ENCODE measurements at places on chromosomes 5 and 9.

DNA sequence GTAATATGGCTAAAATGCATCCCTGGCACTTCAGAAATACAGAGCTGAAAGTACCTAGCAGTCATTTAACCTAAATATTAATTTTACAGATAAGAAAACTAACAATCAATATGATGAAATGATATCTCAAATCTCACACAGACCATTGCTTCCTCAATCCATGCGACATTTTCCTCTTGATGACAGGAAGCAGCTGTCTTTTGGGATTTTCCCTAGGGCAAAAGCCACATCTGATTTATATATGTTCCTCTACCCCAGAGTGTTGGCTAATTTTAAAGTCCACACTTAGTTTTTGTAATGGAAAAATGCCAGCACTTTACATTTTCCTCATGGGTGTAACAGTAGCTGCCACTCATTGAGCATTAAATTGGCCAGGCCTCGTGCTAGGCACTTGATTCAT, 47.7 kb upstream of the ITGA1 start:
- DNase-seq: no peak

DNA sequence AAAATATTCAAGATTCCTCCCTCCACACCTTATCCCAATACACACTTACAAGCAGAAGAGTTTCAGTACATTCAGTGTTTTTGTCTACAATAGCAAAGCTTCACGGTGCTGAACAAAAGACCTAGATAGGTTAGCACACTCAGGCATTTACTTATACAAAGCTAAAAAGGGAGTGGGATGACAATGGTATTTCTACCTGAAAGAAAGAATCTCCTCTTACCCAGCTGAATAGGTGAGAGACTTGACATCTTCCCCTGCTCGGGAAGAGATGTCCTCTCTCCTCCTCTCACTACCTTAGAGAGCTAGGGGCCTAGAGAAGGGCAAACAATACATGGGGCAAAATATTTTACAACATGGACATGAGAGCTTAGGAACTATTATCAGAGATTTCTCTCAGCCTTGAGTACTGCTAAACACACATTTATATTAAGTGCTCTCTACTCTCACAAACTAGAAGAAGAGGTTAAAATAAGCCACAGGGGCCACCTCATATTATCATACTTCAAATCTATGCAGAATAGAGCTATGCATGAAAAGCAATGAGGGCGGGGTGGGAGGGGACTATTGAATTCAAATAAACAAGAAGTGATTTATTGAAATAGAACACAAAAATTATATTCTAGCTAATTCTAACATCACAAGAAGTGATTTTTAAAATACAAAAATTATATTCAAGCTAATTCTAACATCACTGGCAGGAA, 38.6 kb upstream of the RNF38 start:
- DNase-seq: no peak

DNA sequence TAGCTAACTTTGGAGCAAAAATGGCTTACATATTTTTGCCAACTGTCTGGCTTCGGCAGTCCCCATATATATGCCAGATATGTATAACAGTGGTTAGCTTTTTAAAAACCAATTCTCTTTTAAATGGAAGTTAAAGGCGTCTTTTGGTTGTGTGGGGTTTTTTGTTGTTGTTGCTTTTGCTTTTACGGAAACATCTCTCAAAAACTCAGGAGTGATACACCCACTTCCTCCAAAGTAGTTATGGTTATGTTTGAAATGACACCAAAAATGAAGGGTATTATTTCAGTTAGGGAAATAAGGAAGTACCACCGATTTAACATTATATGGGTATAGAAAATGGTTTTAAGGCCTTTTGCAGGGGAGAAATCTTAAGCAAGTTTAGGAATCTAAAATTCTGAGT, 2.3 kb downstream of the CNOT8 start:
- DNase-seq: no peak

DNA sequence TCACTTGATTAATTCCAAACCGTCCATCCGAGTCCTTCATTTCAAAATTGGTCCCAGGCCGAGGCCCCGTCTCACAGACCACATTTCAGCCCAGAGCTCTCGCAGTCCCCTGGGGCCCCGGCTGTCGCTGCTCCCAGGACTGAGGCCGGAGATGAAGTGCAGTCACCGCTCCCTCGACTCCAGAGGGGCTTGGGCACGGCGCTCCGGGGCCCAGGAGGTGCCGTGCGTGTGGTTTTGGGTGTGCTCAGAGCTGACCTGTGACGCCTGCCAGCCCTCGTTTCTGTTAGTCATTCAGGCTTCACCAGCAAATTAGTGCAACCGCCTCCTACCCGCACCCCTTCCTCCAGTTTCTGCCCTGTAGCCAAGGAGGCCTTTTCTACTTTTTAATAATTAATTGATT, 48.7 kb upstream of the PHYKPL start:
- no peak for DNase-seq

DNA sequence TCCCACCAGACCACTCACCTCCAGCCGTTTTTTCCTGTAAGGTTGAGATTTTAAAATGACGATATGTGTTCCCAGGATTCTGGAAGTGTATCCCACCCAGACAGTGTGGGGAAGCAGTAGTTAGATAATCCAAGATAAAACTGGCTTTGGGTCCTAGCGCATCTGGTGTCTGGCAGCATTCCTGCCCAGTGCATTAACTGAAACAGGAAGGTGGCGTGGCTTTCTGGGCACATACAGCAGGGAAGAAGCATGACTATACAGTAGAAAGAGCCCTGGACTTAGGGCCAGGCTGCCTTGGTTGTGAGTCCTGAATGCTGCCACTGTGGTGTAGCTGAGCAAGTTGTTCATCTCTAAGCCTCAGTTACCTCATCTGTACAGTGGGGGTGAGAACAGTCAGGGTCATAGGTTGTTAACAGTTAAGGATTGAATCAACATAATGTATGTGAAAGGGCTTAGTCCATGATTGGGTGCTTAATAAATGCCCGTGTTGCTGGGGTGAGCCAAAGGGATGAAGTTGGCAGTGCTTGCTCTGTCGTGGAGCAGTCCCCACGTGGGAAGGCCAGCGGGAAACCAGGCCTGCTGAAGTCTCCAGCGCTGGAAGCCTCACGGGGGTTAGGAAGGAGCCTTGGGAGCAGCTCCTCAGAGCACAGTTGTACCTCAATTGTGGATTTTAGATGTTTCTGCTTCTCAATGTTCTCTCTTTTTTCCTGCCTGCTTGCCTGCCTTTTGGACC, 18.0 kb downstream of the CLTA start:
- no peak for DNase-seq

- no peak for DNase-seq
Measured at GRCh38 chr9:101131326-101131725, 102.8 kb downstream of the PLPPR1 start.

Measured in body of pancreas (tissue), 4 donors.